ENCODE measurements at places on chromosomes 5 and 9.

- DNase-seq: no peak
Measured at GRCh38 chr5:122404653-122405362, 92.8 kb downstream of the SNCAIP start.

- DNase-seq: peak; percentile 61
Measured at GRCh38 chr9:110599468-110599867, 19.9 kb upstream of the SVEP1 start.

DNA sequence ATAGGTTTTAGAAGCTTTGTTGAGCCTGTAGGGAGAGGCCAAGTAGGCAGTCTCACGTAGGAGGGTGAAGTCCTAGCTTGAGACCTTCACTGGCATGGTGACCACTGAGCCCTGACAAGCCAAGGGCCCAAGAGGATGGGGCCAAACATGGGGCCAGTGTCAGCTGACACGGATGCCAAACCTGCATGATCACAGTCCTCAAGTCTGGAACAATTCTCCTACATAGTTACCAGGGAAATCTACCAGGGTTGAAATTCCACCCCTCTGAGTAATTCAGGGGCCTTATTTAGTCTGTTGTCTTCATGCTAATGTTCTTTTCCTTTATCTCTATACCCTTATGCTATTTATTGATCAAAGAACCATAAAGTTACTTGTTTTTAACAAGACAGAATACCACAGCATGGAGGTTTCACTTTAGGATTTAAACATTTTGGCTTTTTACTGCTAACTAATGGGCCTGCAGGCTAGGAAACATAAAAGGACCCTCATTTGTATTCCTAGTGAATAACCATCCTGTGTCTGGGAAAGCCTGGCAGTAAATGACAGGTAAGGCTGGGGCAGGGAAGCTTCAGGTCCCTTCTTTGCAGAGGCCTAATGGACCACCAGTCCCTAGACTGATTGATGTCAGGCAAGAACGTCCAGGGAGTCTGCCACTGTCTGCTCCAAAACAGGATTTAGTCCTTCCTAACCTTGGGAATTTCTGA is 140.8 kb downstream of the FGF1 start:
- no peak for DNase-seq

DNA sequence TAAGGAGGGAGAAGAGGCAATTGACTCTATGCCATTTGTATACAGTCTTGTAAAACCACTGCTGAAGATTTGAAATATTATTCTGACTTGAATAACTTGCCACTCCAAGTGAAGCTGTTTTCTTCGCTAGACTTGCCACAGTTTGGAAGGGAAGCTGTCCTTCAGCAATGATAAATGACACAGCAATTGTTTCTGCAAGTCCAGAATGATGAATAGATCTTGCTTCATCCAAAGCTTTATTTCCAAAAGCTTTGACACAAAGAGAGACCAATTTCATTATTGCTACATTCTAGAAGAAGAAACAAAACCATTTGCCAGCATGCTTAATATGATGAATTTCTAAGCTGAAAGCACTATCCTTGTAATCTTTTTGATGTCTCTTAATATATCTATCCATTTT is 73.7 kb downstream of the ZNF366 start:
- DNase-seq: peak; percentile 61

- DNase-seq: no peak
Measured at GRCh38 chr9:32554591-32554990, 2.2 kb upstream of the TOPORS start.

GRCh38 chr9:133627341-133627740 is 8.8 kb upstream of the DBH start:
- no peak for DNase-seq

DNA sequence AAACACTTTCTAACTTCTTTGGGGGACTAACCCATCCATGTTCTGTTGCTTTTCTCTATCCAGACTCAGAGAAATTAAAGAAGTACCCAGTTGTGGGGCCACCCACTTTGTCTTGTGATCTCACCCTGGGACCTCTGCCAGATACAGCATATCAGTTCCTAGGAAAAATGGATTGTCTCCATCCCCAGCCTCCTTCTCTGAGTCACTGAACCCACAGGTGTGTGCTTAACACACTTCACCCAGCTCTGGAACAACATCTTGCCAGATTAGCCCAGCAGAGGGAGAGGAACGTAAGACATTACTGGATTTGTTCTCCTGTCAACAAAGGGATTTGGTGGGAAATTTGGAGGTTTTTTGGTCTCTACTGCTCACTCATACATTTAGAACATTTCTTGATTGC is 19.2 kb downstream of the FAM240B start:
- no peak for DNase-seq

- DNase-seq: no peak
Measured at GRCh38 chr5:178286226-178287090, 53.9 kb upstream of the PHYKPL start.

DNA sequence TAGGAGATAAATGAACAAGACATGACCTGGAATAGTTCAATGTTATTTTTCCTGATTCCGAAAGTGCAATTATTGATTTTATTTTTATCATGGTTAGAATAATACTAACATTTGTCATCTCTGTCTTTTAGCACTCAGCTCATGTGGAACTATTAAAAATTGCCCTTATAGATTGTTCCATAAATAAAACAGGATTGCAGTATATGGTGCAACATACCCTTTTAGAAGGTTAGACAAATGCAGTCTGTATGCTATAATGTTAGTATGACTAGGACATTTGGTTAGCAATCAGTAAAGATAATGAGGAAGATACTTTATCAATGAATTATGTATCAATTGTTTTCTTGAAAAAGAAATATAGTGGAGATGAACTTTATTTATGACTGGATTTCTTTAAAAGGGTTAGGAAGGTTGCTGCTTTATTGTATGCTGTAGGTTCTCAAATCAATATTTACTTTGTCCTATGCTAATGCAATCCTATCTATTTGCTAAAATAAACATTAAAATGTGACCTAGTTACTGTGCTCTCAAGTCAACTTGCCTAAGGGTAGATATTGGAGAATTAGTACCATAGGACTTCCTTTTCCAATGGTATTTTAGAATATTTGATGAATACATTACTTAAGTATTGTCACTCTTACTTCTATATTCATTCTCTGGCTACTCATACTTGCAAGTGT is 348.9 kb upstream of the ISL1 start:
- no peak for DNase-seq

GRCh38 chr5:73284985-73285384 is 112.0 kb downstream of the TMEM174 start:
- no peak for DNase-seq

- DNase-seq: peak; percentile 77
Measured at GRCh38 chr5:360257-361027, 38.9 kb downstream of the AHRR start.

- peak; percentile 2 for DNase-seq
Measured at GRCh38 chr5:54148858-54149257, 161.5 kb downstream of the ARL15 start.

DNA sequence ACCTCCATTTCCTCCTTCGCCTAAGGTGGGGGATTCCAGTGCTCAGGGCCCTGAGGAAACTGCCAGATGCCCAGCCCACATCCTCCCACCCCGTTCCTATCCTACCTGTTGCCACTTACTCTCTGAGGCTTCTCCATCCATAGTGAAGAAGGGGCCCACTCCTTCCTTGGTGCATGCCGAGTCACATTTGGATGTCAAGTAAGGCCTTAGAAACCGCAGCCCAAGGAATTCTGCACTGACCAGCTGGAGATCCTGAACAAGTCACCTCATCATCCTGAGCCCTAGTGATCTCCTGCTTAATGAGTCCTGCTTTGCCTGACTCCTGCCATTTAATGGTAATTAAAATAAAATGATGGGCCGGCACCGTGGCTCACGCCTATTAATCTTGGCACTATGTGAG is 6.7 kb upstream of the TNIP1 start:
- no peak for DNase-seq

- no peak for DNase-seq
Measured at GRCh38 chr5:138067945-138068344, 15.9 kb upstream of the WNT8A start.

DNA sequence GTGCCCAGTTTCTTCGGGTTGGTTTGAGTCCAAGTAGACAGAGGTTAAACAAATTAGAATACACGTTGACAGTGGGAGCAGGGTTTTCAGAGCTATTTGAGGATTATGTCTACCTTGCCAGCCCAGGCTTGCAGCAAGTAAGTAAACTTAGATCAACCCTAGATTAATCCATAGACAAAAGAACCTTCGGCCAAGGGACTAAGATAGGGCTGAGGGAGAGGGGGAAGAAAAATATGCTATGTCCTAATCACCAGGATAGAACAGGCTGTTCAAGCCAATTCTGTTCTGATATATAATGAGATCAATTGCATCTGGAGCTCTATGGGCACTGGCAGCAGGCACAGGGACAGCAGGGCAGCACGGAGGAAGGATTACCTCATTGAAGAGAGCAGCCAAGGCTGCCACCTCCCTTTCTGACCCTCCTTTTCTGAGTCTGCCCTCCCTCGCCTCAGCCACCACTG is 377.7 kb downstream of the PIK3R1 start:
- DNase-seq: no peak

GRCh38 chr9:23412458-23412857 is 413.6 kb downstream of the ELAVL2 start:
- no peak for DNase-seq

GRCh38 chr5:161278739-161279660 is 267.5 kb downstream of the GABRB2 start:
- DNase-seq: no peak

GRCh38 chr5:127754706-127755105 is 51.5 kb downstream of the CCDC192 start:
- DNase-seq: no peak

DNA sequence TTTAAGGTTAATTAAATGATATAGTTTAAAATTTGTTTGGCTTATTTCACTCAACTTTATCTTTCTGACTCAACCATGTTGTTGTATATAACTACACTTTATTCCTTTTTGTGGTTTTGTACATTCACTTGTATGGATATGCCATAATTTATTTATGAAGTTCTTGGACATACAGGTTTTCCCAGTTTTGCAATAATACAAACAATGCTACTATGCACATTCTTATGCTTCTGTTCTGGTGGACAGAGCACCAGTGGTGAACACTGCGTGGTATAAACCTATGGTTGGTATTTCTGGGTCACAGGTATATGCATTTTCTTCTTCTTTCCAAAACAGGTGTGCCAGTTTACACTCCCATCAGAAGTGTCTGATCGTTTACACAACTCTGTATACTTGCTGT is 35.7 kb upstream of the TRIM14 start:
- no peak for DNase-seq

DNA sequence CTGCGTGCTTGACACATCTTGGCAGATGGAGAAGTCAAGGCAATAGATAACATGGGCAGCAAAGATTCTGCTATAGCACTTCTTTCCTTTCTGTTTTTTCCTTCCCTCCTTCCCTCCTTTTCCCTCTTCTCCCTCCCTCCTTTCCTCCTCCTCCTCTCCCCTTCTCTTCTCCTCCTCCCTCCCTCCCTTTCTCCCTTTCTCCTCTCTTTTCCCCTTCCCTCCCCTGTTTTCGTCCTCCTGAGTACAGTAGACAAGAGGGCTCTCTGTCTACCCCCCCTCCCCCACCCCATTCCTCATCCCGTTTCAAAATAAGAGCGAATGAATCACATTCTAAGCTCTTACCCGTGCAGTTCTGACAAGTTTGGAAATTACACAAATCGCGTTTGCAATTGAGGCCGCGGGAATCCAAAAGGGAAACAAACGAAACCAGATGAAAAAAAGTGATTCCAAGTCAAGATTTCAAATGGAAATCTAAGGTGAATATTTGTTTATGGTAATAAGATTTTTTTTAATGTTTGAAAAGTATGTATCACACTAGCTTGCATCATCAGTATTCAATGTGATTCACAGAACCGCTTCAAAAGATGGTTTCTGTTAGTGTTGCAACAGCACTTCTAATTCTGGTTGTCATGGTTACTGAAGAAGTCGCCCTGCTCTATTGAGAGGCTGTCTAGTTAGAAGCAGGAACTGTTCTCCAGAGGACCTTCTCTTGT is 1.3 kb downstream of the NIM1K start:
- peak; percentile 90 for DNase-seq

- peak; percentile 51 for DNase-seq
Measured at GRCh38 chr5:1793301-1793740, 6.3 kb downstream of the MRPL36 start.

- DNase-seq: no peak
Measured at GRCh38 chr9:18472841-18473251, 1.1 kb upstream of the ADAMTSL1 start.

DNA sequence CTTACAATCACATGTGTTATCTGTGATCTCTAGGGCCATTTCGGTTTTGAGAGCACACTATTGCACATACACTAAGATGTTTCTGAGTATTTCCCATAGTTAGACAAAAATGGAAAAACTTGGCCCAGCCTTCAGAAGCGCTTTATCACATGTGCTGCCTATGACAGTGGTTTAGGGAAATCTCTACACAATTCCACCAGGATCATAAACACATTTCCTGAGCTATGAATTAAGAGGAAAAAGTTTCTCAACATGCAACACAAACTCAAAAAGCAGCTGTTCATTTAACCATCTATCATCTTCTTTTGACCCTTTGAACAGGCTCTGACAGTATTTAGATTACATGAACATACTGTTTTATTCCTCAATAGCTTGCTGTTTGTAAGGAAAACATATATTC is 15.1 kb downstream of the FGF1 start:
- no peak for DNase-seq

DNA sequence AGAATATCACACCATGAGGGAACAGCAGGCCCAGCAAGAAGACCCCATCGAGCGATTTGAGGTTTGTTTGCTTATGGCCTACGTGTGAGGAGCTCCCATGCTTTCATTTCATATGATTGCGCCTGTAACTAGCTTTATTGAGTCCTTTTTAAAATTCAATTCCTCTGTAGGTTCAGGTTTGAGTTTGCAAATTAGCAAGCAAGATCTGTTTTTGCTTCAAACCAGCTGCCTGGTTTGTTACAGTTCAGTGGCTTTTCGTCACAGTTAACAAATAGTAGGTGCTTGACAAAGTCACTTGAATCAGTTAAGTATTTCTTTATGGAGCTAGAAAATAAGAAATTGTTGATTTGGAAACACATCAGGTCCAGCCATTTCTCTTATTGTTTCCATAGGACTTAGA is 56.3 kb downstream of the GPR21 start:
- no peak for DNase-seq

DNA sequence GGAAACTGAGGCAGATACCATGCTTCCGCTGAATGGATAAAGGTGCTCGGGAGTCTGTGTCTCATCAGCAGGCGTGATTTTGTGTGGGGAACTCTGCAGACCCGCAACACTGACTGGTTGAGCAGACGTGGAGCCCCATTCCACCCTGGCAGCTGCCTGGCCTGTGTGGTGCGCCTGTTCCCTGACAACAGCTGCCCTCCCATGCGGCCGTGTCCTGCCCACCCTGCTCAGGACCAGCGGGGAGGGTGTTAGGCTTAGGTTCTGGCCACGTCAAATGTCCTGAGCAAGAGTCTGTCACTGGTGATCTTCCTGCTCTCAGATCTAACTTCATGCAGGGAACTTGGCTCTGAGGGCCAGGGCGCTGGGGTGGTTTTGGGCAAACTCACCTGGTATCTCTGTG is 417.7 kb upstream of the IRX4 start:
- no peak for DNase-seq

GRCh38 chr5:107979291-107979690 is 308.6 kb upstream of the EFNA5 start:
- no peak for DNase-seq
